ENCODE measurements at places on chromosomes 7 and 10. TPM values are rescaled to one million over a fixed set of nuclear protein-coding genes. Genes with fewer than 3 reads are reported as not detected.

- DNase-seq, result no peak
Measured at GRCh38 chr10:73779539-73780197, 2.2 kb upstream of the CHCHD1 start.

DNA sequence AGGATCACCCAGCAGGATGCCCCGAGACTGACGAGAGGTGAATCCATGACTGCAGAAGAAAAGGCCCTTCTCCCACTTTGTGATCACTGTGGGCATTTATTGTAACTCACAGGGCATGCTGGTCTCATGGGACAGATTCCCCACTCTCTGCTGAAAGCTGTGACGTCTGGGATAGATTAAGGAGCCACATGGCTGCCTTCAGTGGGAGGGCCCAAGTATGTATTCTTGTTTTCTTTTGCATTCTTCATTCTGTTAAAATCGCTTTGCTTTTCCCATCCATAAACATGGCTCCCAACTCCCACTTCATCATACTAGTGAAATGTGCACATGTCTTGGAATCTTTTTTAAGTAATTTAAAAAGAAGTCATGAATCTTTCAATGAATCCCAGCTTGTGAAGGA, 67.2 kb downstream of the FAM107B start:
- DNase-seq, result no peak

Gene TMEM236
- total RNA-seq, result 0.08 TPM

Gene POM121L12
- total RNA-seq, result not detected

Gene ZNF25
- total RNA-seq, result 8.1 TPM

Gene GJD4
- total RNA-seq, result not detected

- DNase-seq, result no peak
Measured at GRCh38 chr7:88835147-88835728, 39.7 kb upstream of the TEX47 start.

- no peak for DNase-seq
Measured at GRCh38 chr10:71187600-71187999, 24.8 kb upstream of the UNC5B start.

DNA sequence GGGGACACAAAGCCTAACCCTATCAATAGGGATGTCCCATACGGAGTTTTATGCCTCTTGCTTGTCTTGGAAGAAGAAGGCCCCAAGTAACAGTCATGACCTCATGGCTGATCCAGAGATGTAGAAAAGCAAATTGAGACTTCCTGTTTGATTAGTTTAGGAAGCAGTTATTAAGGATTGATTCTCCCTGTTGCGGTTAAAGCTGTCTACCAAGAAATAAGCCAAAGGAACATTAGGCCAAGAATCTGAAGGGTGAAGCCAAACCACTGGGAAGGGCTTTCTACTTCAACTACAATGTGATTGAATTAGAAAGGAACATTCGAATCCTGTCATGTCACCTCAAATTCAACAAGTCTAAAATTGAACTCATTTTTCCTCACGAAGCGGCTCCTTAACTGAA, 60.5 kb upstream of the AGBL3 start:
- DNase-seq, result no peak

- peak; percentile 33 for DNase-seq
Measured at GRCh38 chr10:3805791-3806461, 20.9 kb upstream of the KLF6 start.

DNA sequence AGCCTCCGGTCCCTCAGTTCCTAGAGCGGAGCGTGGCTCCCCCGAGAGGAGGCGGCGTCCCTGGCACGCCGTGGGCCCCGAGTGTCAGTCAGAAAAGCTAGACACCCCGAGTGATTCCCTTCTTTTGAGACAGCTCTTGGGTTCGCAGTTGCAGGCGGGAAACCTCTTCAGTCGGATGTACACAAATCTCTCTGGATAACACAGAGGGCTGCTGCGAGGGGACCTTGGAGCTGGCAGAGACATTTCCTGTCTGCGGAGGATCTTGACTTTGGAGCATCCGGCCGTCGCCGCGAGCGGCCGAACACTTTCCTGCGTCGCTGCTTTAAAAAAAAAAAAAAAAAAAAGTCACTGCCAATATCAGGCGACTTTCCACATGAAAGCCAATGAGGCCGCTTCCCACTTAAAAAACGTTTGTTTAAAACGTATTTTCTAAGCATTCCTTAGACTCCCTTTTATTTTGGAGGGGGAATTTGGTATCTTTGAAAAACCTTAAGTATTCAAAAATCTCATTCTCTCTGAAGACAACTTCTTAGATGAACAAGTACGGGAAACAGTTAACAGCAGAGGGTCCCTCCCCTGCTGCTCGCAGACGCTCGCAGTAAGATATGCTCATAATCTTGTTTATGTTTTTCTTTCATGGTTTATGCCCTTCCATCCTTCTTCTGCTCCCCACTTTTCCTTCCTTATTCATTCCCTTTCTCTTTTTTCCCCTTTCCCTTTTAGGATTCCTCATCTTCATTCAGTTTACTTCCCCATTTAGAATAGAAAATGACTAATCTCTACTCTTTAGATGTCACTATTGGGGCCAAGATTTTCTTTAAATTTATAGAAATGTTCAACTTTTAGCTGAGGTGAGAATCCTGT, 10.0 kb downstream of the HHEX start:
- DNase-seq, result no peak

DNA sequence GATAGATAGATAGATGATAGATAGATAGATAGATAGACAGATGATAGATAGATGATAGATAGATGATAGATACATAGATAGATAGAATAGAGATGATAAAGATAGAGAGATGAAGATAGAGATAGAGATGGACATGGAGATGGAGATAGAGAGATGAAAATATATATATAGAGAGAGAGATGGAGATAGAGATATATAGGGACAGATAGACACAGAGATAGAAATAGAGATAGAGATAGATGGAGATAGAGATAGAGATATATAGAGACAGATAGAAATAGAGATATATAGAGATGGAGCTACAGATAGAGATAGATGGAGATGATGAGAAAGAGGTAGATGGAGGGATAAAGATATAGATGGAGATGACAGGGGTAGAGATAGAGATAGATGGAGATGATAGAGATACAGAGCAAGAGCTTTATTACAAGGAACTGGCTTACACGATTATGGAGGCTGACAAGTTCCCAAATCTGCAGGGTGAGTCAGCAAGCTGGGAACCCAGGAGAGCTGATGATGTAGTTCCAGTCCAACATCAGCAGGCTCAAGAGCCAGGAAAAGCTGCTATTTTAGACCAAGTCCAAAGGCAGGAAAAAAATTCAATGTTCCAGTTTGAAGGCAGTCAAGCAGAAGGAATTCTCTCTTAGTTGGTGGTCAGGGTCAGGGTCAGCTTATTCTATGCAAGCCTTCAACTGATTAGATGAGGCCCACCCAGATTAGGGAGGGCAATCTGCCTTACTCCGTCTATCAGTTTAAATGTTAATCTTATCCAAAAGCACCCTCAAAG, 37.1 kb downstream of the CAV1 start:
- no peak for DNase-seq

Gene CALHM3
- not detected for total RNA-seq

GRCh38 chr10:32002531-32002930, 53.7 kb downstream of the KIF5B start:
- DNase-seq, result no peak

- no peak for DNase-seq
Measured at GRCh38 chr10:80442879-80443278, 11.2 kb upstream of the TSPAN14 start.

Gene PSAP
- 190 TPM for total RNA-seq

Gene OPALIN
- total RNA-seq, result not detected

GRCh38 chr10:42878134-42878820, 95.7 kb downstream of the BMS1 start:
- no peak for DNase-seq

GRCh38 chr7:141993354-141993753, 2.3 kb upstream of the MGAM start:
- DNase-seq, result no peak

Gene BTBD16
- total RNA-seq, result not detected

Gene SAMD9L
- total RNA-seq, result 24.7 TPM

Gene TUBAL3
- not detected for total RNA-seq

DNA sequence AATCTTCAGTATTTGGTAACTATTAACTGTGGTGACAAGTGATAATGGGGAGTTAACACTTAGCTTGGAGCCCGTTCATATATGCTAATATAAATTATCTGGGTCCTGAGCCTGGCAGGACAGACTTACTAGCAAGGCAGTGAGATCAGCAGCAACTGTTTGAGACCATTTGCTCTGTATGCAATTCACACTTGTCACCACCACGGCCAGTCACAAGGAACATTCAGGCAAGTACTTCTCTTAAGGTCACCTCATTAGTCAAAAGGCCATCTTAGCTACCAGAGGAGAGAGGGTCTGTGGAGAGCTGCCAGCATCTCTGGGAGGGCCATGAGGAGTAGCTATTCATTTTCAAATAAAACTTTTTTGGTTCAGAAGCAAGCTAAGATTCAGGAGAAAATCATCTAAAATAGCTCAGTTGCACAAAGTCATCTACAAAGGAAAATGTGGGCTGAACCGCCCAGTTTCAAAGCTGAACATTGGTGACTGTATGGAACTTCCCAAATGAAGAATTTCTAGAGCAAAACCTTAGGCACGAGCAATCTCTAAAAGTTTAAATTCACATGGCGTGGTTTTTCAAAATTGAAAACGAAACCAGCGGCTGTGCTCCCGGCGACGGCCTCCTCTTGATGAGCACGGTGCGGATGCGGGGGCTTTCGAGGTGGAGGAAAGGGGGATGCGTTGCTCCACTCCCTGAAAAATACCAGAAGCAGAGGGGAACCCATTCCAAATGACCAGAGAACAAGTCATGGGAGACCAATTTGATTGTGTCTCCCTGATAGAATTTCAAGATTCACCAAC, 233.5 kb upstream of the MGMT start:
- no peak for DNase-seq

DNA sequence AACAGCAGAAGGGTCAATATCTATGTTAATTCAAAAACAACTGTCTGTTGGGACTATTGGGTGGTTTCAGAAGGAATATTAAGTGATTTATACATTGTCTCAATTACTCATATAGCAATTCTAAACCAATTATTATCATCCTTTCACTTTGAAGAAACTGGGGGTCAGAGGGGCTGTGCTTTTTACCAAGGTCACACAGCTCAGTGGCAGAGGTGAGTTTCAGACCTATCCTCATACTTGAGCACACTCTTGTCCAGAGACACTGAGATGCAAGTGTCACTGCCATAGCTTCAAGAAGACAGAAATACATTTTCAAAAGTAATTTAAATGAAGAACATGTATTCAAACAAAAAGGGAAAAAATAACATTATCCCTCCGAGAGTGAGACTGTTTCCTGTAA, 195.3 kb downstream of the ARL4A start:
- no peak for DNase-seq

DNA sequence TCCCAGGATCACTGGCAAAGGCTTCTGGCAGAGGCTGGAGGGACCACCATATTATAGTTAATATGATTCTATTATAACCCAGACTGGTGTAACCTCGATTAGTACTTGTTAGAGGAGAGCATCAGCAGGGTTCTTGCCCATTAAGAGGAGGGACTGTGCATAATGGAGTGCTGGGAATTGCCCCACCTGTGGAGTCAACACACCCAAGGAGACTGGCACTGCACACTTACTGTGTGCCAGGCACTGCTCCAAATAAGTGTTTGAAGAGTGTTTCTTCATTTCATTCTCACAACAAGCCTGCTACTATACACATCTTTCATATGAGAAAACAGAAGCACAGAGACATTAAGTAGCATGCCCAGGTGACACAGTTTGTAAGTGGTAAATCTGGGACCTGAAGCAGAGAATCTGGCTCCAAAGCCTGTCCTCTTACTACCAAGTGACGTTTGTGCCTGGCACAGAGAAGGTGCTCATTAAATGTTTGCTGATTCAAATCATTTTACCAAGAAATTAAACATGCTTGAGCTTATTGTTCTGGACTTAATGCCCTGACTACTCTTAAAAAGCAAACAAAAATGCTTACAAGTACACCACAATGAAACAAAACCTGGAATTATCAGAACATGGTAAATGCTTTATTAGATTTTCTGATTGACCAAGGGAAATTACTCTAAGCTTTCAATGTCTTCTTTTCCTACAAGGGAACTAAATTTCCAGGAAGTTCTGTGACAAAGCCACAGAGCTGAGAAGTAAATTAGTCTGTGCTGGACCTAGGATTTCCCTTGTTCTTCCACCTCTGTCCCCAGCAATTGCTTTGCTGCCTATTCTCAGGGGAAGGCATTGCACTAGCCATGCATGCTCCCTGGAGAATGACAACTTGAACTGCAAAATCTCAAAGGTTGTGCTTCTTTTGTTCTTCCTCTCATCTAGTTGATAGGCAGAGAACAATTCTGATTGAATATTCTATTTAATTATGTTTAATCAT, 809 bp downstream of the SLC13A1 start:
- DNase-seq, result no peak

Gene FOXP2
- total RNA-seq, result not detected

- DNase-seq, result no peak
Measured at GRCh38 chr10:5595095-5595494, 70.3 kb downstream of the CALML3 start.

DNA sequence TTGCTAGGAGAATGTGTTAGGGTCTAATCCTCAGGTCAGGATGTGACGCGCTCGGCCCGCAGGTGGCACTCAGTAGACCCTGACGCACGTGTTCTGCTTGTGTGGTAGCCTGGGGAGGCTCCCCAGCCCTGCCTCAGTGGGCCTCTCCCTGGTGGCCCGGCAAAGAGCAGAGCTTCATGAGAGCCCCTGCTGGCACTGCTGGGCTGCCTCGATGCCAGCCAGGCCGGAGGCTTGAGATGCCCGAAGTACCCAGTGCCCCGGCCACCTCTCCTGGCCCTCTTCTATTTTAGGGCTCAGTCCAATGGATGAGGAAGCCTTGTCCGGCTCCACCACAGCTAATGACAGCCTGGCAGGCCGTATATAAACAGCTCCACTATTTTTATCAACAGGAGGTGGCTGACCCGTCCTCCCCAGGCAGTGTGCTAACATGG, 42.0 kb downstream of the PRF1 start:
- no peak for DNase-seq

Gene ARL3
- total RNA-seq, result 2.7 TPM

DNA sequence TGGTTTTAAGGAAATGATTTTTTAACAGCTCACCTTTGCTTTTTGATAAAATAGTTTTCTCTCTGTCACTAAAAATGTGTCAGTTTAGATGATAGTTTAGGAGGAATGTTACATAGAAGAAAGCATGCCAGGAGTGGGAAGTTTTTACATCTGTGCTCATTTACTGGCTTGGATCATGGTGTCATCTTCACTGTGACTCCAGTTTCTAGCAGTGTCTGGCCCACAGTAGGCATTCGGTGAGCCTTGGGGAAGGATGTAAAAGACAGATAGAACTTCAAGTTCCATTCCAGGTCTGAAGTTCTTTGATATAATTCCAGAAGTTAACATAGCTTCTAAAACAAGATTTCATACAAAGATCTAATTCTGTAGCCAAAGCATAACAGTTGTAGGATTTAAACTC, 259.2 kb downstream of the BICC1 start:
- DNase-seq, result no peak

GRCh38 chr7:34501156-34501555, 156.9 kb upstream of the NPSR1 start:
- no peak for DNase-seq

DNA sequence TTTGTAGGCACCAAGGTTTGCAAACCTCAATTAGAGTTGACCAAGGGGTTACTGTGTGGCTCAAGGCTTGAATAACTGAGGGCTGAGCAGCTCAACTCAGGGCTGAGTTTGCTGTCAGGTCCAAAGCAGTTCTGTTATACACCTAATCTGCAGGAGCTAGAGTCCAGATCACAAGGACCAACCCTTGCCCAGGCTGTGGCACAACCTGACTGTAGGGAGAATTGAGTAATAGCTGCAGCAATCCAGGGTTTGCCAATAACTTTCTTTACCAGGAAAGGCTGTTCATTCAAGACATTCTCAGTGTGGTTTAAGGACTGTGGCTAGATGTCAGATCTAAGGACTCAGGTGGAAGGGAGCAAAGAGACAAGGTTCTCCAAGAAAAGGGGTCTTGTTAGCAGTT, 115.6 kb upstream of the IMMP2L start:
- DNase-seq, result no peak

- no peak for DNase-seq
Measured at GRCh38 chr7:23710000-23710399, at the start of gene STK31. Gene STK31, plus strand, starts transcription at chr7:23710219. Its CDS starts 67 bp downstream, at chr7:23710286.
